T-helper 9 cell (primary cell): ENCODE measurements at places on chromosomes 6 and 20.

DNA sequence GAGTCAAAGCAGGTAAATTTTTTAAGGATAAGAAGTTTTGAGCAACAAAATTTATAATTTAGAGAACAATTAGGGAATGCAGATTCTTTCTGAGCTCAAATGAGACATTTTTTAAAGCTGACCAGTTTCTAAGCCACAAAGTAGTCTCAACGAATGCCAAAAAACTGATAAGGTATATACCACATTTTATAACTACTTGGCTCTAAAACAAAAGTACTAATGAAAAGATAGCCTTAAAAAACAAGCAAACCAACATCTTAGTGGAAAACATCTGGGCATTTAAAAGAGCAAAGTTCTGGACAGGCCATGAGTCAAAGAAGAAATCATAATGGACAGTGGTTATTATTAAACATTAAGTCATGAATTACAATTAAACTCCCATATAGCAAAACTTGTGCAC lies 23.2 kb upstream of the RNF146 start:
- no peak for DNase-seq

GRCh38 chr6:118307581-118307980 lies 240.5 kb upstream of the PLN start:
- DNase-seq, result no peak

- no peak for DNase-seq
These were observed 28.3 kb upstream of the PREP start for GRCh38 chr6:105431226-105431625.

GRCh38 chr20:41118632-41119031 lies 18.7 kb upstream of the PLCG1 start:
- no peak for DNase-seq

- no peak for DNase-seq
These were observed 360.4 kb upstream of the JARID2 start for GRCh38 chr6:14885498-14885897.

DNA sequence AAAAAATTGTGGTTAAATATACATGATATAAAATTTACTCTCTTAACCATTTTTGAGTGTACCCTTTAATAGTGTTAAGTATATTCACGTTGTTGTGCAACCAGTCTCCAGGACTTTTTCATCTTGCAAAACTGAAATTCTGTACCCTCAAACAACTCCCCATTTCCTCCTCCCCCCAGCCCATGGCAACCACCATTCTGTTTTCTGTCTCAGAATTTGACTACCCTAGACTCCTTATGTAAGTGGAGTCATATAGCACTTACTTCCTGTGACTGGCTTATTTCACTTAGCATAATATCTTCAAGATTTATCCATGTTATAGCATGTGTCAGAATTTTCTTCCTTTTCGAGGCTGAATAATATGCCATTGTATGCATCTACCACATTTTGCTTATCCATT lies 5.1 kb downstream of the VPS16 start:
- DNase-seq, result no peak

GRCh38 chr6:88490908-88491264 lies 324.7 kb upstream of the CNR1 start:
- DNase-seq, result no peak

GRCh38 chr6:112017169-112017568 lies 36.7 kb upstream of the CCN6 start:
- no peak for DNase-seq

- DNase-seq, result no peak
These were observed 754 bp upstream of the TMEM170B start for GRCh38 chr6:11536795-11537194.

GRCh38 chr20:36847710-36848040 lies 28.3 kb upstream of the TLDC2 start:
- DNase-seq, result no peak

GRCh38 chr20:44646641-44647274 lies 4.7 kb downstream of the ADA start:
- no peak for DNase-seq

DNA sequence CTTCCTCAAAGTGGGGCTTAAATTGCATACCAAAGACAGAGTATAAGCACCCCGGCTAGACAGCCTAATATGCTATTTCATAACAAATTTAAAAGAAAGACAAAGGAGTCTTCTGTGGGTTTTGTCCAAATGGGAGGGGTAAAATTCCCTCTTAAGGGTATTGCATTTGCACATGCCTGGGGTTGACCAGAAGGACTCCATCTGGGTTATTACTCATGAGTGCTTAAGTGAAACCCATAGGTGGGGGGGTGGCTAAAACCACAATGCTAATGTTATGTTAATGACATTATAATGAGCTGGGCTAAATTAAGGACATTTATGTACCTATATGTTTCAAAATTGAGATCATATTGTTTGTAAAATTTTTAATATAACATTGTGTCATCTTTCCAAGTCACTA lies 15.0 kb downstream of the IMPG1 start:
- DNase-seq, result no peak

DNA sequence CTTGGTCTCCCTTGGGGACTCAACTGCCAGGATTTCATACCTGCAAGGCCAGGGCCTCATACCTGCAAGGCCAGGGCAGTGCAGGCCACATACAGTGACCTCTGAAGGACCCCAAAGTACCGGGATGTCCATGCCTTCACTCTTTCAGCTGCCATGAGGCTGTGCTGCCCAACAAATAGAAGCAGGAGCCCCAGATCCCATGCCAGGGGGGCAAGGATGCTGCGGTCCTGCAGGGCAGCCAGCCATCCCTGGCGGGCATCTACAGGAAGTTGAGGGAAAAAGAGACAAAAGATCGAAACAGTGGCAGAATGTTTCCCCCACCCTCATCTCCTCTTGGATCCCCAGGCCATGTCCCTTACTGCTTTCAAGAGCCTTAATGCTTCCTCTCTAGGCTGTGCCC lies 799 bp downstream of the NRM start:
- DNase-seq, result no peak

GRCh38 chr20:1627200-1627550 lies 7.4 kb upstream of the SIRPB1 start:
- no peak for DNase-seq

DNA sequence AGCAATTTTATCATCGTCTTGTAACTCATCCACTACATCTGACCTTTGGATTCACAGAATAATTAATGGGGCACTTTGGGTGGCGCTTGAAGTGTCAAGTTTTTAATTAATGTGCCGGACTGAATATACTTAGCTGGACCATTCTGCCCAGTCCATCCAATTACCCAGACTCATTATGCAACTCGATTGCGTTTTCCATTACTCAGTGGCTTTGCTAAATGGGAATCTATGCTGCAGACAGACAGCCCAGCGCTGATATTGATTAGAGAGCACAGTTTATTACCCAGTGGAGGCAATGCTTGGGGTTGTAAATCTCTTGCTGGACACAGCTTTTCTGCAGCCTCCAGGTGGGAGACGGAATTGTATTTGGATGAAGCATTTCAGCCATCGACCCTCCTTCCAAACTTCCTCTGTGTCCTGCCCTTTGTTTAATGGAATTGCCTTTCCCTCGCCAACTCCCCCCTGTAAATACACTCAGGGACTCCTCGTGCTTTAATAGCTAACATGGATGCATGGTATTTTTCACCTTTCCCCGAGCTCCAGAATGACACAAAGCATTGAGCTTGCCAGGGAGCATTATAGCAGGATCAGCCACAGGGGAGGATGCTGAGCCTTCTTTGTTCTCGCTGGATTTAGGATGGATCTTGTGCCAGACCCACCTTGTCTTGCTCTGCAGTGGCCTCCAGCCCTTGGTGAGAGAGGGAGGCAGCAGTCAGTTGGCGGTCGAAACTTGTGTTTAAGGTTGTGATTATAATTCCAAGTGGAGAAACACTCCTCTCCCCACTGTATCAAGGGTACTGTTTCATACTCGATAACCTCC lies 59.7 kb downstream of the EDN3 start:
- DNase-seq, result no peak

DNA sequence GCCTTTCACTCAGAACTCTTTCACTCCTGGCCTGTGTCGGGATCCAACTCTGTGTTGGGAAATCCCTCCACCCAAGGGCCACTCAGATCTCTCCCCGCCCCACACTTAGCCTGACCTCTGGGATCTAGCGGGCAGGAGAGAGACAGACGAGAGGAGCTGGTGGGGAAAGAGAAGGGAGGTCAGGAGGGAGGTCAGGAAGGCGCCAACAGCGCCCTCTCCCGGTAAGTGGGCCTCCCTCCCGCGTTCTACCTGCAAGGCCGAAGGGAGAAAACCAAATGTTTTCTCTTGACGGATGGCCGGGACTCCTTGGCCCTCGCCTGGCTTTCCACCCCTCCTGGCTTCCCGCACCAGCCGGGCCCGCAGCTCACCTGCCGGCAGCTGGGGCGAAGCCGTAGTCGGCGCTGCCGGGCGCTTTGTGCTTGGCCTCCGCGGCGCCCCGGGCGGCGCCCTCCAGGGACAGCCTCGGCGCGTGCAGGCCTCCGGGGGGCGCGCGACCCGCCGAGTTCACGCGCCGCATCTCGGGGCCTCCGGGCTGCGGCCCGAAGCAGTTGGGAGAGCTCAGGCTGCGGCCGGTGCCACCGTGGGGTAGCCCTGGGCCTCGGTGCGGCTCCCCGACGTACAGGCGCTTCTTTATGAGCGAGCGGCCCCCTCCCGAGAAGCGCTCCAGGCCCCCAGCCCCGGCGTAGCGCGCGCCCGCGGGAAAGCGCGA lies 38.2 kb downstream of the C6orf132 start:
- peak; percentile 57 for DNase-seq

- no peak for DNase-seq
These were observed 7.1 kb upstream of the NKX2-2 start for GRCh38 chr20:21520702-21521595.

- no peak for DNase-seq
These were observed 169.2 kb downstream of the ZFAND3 start for GRCh38 chr6:37988696-37989095.
